ENCODE measurements at places on chromosomes 5 and 9.

DNA sequence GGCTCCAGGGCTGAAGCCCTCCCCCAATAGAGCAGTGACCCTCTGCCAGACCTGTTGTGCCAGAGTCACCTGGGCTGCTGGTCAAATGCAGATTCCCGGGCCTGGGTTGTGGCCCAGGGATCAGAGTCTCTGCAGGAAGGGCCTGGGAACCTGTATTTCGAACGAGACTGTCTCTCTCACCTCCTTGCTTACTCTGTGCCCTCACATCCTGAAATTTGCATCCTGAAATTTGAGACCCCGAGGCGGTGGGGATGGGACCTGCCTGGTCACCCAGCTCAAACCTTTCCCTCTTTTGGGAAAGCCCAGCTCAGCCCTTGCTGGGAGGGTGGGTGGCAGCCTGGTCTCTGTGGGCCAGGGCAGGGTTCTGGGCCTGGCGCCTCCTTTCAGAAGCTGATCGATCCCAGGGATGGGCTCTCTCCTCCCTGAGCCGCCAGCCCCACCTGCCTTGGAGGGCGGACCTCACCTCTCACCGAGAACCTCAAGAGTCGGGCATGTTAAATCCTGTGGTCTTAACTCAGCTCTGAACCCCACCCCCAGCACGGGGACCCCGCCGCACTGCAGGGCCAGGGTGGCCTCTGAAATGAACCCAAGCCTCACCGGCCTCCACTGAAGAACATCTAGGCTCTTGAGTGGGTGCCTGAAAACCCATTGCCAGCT is 44.0 kb upstream of the IER5L start:
- DNase-seq: no peak

- no peak for DNase-seq
Observed at GRCh38 chr9:37971691-37972090, 67.8 kb upstream of the SLC25A51 start.

- no peak for DNase-seq
Observed at GRCh38 chr5:118791926-118792734, 196.2 kb downstream of the DTWD2 start.

DNA sequence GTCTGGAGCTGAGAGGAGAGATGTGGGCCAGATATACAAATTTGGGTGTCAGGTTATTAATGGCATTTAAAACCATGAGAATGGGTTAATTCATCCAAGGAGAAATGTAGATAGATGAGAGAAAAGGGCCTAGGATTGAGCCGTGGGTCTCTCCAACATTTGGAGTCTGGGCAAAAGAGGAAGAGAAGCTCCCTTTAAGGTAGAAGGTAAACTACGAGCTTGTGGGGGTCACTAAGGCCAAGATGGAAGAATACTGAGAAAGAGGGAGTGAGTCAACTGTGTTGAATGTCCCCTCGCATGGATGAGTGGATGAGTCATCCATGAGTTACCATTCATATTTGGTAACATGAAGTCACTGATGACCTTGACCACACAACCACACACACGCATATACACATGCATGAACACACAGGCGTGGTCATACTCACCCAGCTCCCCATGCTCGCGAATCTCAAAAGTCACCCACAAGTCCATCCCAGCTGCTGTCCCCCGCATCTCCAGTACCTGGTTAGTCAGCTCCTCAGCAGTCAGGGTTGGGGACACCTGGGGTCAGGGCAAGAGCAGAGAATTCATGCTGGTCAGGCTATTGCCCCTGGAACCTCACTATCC is 6.8 kb upstream of the FCHSD1 start:
- no peak for DNase-seq

GRCh38 chr9:91494751-91495150 is 71.1 kb upstream of the NFIL3 start:
- DNase-seq: no peak

- no peak for DNase-seq
Observed at GRCh38 chr5:79284846-79285245, 48.9 kb downstream of the JMY start.

DNA sequence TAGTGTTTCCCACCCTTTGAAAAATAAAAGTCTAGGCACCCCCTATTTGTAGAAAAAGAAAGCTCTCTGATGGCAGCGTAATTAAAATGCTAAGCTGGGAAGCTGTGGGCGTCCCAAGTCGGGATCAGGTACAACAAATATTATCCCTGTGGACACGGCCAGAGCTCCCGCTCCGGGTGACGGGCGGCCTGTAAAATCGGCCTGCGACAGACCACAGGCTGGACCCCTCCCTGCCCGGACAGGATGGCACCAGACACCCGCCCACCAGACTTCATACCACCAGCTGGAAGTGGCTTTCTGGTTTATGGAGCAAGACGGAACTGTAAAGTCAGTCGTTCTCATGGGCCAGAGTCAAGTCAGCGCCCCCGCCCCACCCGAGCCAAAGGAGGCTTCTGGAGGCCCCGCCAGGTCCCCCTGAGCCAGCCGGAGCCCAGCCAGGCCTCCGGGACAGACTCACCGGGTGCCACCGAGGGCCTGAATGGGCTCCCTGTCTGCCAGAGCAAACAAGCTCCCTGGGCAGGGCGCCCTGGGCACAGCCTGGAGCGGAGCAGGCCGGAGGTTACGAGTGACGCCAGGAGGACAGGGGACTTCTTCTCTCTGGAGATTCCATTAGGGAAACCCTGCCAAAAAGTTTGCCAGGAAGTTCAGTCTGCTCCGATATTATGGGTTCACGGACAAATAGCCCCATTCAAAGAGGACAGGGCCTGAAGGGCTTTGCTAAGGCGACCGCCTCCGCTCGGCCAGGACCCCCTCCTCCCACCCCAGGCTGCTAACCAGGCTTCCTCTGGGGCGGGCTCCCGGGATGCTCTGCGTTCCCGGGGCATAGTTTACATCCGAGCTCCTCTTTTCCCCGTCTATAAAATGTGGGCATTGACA is 173.7 kb downstream of the ERCC6L2 start:
- no peak for DNase-seq

DNA sequence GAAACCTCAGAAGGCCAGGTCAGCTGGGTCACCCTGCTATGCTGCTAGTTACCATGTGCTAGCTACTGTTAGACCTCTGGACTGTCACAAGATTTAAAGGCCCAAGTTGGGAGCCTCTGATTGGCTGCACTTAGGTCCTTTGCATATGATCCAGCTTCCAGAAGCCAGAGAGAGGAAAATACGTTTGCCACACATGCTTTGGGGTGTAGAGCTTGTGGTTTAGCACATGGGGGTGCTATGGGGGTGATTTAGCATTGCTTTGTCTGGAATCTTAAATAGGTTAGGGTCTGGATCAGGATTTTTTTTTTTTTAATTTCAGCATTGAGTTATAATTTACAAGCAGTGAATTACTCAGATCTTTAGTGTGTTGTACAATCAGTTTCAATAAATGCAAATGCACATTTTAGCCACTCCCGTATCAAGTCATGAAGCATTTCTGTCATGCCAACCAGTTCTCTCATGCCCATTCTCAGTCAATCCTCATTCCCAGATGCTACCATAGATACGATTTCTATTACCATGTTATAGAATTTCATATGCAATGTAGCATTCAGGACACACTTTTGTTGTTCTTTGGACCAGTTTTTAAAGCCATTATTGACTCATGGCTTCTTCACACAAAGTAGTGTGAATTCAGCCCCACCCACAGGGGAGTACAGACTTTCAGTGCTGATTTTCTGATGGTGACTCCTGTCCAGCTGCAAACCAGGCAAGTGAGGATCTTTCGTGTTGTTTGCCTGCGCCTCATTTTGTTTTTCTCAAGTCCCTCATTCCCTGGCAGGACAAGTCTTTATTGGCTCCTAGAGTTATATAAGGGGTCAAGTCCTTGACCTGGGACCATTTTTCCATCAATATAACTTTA is 250.4 kb downstream of the LRRC70 start:
- no peak for DNase-seq

DNA sequence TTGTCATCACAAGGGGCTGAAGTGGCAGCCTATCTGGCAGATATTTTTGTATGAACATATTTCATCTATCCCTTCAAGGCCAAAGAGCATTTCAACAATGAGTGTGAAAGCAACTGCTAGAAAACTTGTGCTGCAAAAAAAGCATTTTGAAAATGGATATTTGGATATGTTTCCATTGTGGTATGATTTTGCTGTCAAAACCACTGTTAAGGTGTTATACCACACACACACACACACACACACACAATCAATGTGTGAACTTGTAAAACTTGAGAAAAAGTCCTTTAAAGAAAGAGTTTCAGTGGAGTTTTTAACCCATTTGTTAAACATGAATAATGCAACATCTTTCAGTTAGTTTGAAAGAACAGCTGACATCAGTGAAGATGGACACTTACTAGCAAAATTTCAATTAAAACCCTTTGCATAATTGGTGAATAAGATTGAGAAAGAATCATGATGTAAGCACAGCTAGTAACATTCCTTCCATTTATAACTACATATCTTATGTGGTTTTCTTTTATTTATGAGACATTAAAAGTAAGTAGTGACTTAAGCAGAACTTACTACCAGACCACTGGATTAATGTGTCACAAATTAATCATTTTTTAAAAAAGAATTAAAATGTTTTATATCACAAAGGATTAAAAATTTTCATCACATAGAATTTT is 182.6 kb upstream of the GNA14 start:
- no peak for DNase-seq

DNA sequence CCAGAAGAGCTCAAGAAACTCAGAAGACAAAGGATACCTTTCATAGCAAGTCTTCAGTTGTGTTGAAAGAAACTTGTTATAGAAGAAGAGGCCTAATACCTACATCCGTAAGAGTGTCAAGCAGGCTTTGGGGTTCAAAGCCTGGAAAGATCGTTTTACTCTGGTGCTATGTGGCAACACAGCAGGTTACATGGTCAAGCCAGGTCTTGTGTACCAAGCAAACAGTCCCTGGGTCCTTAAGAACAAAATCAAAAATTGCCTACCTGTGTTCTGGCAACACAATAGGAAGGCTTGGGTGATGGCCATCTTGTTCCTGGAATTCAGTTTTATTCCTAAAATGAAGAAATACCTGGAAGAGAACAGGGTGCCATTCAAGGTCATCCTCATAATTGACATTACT is 32.0 kb upstream of the LRRC19 start:
- DNase-seq: no peak

DNA sequence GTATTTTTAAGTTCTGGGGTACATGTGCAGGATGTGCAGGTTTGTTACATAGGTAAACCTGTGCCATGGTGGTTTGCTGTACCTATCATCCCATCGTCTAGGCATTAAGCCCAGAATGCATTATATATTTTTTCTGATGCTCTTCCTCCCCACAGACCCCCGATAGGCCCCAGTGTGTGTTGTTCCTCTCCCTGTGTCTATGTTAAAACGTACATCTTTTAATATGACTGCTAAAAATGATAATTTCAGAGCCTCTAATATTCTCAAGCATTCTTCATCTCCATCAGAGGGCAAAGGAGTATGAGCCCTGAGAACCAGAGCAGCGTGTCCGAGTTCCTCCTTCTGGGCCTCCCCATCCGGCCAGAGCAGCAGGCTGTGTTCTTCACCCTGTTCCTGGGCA is at the start of gene OR1J2:
OR1J2 (plus strand) TSS at position 301 of the 400 bp plus-strand sequence; CDS start at position 301, 0 bp downstream.
- no peak for DNase-seq

DNA sequence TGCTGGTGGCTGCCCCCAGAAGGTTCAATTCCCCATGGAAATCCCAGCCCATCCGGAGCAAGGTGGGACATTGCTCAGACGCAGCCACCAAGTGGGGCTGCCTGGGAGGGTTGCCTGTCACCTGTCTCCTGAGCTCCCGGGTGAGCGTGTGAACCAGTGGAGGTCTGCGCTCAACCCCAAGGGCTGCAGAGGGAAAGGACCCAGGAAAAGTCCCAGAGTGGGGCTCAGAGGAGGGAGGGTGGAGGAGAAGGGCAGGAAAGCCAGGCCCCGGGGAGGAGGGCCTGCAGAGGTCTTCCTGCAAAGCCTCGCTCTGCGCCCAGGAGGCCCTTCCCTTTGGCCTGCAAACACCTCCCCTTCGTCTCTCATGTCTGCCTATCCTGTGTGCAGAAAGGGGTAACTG is 119.5 kb upstream of the SARDH start:
- DNase-seq: no peak

GRCh38 chr9:108643731-108644510 is 211.9 kb downstream of the ACTL7B start:
- no peak for DNase-seq

DNA sequence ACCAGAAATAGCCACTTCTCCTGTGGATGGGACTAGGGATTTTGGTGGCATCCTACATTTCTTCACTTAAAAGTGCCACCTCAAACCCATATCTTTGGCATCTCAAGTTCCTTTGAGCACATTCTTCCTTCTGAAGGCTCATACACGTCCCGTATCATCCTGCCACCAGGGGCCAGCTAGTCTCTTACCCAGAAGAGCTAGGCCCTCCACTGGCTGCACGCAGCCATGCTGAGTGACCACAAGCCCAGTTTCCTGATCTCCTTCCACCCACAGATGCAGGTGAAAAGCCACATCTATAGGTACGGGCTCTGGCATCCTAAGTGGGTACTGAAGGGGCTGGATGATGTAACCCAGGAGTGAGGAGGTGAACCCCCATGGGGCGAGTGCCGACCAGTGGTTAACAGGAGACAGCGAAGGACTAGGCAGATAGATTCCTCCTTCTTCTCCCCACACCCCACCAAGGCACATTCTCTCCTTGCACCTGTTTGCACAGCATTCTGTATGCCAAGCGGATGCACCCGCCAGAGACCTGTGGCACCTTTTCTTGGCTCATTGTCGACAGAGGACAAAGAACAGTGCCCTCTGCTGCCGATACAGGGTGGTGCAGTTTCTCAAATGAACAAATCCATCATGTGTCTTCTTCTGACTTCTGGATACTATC is 14.4 kb upstream of the SCGB3A1 start:
- DNase-seq: peak; percentile 34

DNA sequence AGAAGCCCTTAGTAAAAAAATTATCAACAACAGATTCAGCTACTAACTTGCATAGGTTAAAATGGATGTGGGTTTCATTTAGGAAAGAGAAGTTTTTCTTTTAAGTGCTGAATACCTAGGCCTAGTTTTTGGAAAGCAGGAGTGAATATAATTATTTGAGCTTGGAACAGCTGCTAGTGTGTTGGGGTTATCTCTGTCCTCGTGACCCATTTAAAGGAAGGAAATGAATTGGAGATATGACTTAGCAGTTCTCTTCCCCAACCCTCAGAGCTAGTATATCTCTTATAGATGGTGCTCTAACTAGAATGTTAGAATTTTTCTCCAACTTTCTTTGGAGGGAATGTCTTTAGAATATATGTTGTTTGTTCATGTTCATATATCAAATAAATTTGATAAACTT is 38.6 kb downstream of the ZNF366 start:
- DNase-seq: no peak

GRCh38 chr5:179766021-179766725 is 27.6 kb upstream of the LTC4S start:
- DNase-seq: no peak

DNA sequence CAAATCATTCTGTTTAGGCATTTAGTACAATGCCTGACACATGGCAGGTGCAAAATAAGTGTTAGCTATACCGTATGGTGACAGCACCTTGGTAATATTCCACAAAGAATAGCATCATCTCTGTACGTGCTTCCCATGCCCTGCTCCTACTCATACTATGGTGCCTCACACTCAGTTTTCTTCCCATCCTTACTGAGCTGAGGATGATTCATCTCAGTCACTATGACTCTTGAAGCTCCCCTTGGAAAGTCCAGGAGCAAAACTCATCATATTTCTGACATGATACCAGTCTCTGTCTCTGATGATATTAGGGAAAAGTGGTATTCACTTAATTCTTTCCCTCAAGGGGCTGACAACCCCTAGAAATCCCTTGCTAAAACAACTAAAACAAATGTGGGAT is 423.3 kb downstream of the EFNA5 start:
- DNase-seq: no peak

Data from stimulated activated CD4-positive, alpha-beta T cell treated with anti-CD3 and anti-CD28 coated beads, Interleukin-1b, Interleukin-23, amount 100 ng/mL, for 1 hour (primary cell).